Hematopoietic multipotent progenitor cell treated with erythropoietin and hydrocortisone succinate and interleukin-3 and kit ligand, for 17 days (in vitro differentiated cells): ENCODE measurements at places on chromosomes 13 and 19.

- no peak for DNase-seq
Measured at GRCh38 chr13:114097212-114097892, 35.1 kb downstream of the RASA3 start.

- no peak for DNase-seq
Measured at GRCh38 chr13:109666656-109667055, 119.7 kb downstream of the IRS2 start.

GRCh38 chr19:556611-557382 lies 12.9 kb downstream of the GZMM start:
- DNase-seq, result no peak

- no peak for DNase-seq
Measured at GRCh38 chr19:38452430-38453366, 19.2 kb downstream of the RYR1 start.

DNA sequence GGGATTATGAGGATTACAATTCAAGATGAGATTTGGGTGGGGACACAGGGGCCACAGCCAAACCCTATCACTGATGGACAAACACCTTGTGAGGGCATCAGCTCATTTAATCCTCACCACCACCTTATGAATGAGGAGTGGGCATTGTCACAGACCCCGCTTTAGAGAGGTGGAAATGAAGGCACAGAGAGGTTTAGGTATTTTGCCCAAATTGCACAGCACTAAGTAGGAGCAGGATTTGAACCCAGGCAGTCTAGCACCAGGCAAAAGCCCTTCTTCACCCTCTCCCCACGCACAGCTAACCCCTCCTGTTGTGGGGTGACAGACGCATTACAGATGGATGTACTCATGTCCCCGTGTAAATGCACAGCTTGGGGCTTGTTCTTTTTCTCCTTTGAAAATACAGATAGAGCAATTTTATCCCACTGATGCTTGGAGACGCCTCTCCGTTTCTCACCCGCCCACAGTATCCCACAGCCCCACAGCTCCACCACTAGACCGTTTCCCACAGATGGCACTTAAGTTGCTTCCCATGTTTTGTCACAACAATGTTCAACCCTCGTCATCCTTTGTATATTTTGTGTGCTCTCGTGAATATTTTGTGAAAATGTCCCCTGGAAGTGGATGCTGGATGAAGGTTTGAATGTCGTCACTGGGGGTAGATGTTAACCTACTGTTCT lies 48.2 kb downstream of the ANKRD10 start:
- no peak for DNase-seq

DNA sequence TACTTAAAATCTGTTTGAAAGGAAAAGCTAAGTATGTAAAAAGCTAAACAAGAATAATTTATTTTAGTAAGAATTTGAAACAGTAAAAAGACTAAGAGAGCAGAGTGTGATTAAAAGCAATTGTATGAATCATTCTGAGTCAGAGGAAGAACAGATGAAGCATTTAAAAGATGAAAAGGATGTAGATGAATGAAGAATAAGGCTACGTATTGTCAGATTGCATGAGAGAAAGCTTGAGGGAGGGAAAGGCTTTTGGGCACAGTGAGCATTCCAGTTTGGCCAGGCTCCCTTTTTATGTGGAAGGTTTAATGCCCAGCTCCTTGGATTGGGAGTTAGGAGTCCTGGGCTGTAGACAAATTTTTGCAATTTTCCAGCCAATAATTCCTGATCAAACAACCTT lies 117.7 kb downstream of the FREM2 start:
- no peak for DNase-seq

DNA sequence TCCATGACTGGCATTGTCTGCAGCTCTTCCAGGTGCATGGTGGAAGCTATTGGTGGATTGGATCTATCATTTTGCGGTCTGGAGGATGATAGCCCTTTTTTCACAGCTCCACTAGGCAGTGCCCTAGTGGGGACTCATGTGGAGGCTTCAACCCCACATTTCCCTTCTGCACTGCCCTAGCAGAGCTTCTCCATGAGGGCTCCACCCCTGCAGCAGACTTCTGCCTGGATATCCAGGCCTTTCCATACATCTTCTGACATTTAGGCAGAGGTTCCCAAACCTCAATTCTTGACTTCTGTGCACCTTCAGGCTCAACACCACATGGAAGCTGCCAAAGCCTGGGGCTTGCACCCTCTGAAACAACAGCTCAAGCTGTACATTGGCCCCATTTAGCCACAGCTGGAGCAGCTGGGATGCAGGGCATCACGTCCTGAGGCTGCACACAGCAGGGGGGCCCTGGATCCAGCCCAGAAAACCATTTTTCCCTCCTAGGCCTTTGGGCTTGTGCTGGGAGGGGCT lies 800.2 kb upstream of the MIR17HG start:
- DNase-seq, result no peak
